ENCODE measurements at places on chromosomes 12 and 14. TPM values are rescaled to one million over a fixed set of nuclear protein-coding genes. Genes with fewer than 3 reads are reported as not detected.

DNA sequence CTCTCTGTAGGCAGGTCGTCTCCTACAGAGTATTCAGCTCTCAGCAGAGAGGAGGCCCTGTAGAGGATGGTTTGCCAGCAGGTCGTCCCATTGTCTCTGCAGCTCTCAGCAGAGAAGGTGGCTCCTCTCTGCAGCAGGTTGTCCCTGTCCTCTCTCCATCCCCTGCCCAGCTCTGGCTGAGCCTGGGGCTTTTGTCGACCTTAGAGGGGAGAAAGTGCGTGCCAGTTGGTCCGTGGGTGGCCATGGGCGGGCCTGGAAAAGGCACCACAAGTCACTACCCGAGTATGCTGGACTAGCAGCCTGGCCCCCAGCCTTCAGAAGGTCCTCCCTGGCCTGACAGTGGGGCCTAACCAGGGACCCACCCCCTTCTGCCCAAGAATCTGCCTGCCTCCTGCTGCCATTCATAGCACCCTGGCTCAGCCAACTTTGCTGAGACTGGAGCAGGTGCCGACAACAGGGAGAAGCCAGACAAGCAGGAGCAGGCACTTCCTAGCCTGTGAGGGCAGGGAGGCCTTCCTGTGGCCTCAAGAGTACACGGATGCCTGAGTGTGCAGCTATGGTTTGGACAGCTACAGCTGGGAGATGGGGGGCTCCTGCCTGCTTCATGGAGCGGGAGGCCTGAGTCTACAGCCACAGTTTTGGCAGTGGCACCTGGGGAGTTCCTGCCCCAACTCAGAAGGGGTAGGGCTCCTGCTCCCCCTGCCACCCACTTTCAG is 59.7 kb upstream of the KCNH3 start:
- no peak for DNase-seq

DNA sequence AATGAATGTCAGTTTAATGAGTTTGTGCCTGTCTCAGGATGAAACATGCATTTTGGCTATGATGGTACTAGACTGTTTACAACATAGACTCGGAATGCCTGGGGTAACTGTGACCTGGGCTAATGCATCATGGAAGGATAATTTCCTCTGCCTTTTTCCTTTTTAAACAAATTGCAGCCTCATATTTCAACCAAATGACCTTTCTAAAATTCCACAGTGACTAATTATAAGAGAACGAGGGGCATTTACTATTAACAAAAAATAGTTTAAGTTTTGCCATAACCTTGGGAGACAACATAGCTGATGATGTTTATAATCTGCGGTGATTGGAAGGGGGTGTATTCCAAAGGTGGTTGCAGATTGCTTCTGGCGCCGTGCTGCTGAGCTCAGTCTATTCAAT is 1140.5 kb downstream of the GALC start:
- DNase-seq: no peak

DNA sequence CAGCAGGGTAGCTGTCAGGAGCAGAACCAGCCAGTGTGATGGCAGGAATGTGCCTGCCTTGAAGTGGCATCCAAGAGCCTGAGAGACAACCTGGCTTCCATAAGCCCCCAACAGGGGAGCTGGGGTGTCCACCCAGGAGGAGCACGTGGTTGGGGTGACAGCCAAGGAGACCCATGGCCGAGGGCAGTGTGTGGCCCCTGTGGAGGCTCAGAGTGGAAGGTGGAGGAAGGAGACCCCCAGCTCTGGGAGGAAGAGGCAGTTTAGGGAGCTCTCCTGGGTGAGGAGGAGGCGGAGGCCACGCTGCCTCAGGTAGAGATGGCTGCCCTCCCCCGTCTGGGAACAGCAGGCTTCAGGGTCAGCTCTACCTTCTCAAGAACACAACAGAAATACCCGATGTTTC is 147.0 kb downstream of the CALM1 start:
- DNase-seq: no peak

ACRBP gene
- 2.3 TPM for total RNA-seq

- DNase-seq: no peak
Measured at GRCh38 chr12:103456006-103456405, 39.8 kb downstream of the C12orf42 start.

DNA sequence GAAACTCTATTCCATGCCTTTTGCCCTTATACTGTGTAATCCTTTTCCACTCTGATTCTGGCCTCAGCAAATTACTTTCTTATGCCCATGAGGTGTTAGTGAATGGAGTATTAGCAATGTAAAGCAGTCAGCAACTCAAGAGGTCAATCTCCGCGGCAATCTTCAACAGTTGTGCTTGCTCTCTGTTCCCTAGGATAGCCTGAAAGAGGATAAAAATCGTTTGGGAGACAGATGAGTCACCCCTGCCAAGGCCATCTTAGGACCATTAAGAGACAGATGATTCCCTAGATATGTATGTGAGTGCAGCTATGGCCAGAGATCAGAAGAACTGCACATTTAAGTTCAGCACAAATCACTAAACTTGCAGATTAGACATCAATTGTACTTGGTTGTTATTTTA is 1145.8 kb downstream of the GALC start:
- no peak for DNase-seq

CD4 gene
- 155 TPM for total RNA-seq

GRCh38 chr14:23704890-23705289 is 68.7 kb downstream of the DHRS2 start:
- DNase-seq: no peak

GRCh38 chr12:111143271-111143670 is 222.9 kb upstream of the MYL2 start:
- DNase-seq: no peak

KCNC2 gene
- not detected for total RNA-seq

DNA sequence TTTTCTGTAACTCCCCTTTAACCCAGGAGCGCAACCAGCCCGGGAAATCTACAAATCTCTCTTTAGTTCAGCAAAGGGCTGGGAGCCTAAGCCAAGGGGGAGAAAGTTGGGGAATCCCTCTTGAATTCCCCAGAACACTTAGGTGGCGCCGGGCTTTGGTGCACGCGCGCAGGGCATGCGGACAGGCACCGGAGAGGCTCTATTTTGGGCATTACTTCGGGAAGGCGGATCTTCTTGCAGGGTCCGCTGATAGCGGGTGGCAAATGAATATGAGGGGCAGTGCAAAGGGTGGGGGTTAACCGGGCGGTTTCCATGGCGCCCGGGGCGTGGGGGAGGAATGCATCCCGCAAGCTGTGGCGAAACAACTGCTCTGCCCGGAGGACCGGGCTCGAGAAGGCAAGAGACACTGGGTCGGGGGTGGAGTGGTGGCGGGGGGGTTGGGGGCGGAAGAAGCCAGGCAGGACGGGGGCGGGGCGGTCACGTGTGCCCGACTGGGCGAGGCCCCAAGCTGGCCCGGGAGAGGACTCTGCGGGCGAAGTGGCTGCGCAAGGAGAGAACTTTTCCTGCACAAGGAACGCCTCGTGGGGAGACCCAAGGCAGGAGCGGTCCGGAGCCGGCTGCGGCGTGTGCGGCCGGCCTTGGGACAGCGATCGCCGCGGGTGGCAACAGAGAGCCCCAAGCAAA is at the start of gene FLVCR2:
FLVCR2 (plus strand) TSS at position 519 of the 684 bp plus-strand sequence. CDS start 353 bp downstream, outside the sequence.
- peak; percentile 59 for DNase-seq

GRCh38 chr12:45568808-45569207 is 160.7 kb upstream of the ARID2 start:
- DNase-seq: no peak

DNA sequence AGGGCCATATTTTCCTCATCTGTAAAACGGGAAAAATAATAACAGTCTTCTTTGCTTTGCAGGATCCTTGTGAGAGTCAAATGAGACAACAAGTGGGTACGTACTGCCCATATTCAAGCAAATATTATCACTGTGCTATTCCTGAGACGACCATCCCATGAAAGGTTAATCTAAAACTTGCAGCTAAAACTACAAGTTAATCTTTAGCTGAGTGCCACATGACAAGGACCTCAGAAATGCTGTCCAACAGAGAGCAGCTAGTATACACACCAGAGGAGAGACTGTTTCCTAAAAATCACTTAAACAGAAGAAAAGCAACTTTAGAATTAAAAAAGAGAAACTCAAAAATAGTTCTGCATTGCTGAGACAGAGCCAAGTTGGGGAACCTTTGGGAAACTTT is 162.7 kb upstream of the TMTC2 start:
- DNase-seq: no peak

TMEM121 gene
- total RNA-seq: 9.3 TPM

GRCh38 chr12:52364901-52365489 is 2.3 kb downstream of the KRT85 start:
- no peak for DNase-seq

GRCh38 chr12:91367234-91367849 is 184.7 kb upstream of the DCN start:
- no peak for DNase-seq

CNTN1 gene
- total RNA-seq: not detected

OR6C2 gene
- not detected for total RNA-seq

CCDC196 gene
- not detected for total RNA-seq

DNA sequence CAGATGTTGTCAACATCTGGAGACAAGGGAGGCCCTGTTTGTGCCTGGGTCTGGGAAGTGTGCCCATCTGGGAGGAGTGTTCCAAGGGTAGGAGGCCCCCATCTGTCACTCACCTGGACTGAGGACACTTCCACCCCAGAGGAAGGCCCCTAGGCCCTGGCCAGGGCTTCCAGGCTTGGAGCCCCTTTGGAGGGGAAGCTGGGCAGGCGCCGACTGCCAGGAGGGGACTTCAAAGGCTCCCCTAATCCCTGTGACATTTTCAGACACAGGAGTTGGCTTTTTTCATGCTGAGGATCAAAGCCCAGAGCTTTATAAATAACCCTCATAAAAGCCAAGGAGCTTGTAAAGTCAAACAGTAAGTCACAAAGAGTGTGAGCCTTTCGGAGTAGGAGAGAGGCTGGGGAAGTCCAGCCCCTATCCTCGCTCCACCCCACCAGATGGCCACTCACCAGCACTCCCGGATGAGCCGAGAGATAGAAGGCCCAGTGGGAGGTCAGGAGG is 17.6 kb upstream of the FAM222A start:
- no peak for DNase-seq

GRCh38 chr14:48826058-48826457 is 760.1 kb downstream of the RPS29 start:
- no peak for DNase-seq

- no peak for DNase-seq
Measured at GRCh38 chr14:30240018-30240417, 312.4 kb upstream of the PRKD1 start.

- DNase-seq: no peak
Measured at GRCh38 chr14:53975444-53975843, 18.8 kb upstream of the BMP4 start.

DNA sequence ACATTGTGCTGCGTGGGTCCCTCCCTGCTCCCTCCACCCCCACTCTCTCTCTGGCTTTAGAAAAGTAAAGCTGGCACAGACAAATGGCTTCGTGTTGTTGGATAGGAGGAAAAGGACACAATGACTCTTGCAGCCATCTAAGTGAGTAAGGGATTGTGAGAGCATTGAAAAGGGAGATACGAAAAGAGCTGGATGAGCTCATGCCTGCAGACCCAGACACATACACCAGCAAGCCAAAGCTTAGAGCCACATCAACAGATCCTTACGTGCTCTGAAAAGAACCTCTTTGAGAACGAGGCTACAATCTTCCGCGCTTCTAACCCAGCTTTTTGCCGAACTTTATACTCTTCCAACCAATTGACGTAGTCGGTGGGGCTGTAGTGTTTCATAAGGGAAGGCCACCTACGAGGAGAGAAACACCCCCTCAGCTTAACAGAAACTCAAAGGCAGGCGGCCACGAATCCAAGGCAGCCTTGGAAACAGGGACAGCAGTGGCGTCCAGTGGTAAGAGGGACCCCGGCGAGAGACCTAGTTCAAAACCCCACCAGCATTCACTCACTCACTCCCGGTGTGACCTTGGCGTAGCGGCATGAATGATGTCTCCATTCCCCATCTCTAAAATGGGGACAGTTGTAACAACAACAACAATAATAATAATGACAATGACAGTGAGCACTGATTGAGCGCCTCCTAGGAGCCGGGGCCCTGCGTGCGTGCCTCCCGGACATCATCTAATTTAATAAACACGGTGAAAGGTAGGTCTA is 1.1 kb downstream of the FBXO21 start:
- DNase-seq: no peak

DNA sequence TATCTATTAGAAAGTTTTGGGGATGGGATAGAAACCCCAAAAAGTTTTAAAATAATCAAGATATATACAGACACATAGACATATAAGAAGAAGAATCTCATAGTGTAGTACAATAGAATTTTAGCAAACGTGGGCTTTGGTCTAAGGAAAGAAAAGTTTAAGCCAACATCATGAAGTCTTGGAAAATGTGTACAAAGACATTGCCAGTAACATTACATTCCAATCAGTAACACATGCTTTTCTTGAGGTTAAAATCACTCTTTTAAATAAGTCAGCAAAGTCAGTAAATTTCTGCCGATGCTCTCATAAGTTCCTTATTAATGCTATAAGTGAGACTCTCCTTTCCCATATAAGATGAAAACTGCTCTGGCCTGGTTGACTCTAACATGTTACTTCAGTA is 201.1 kb upstream of the LRIG3 start:
- DNase-seq: no peak
